ENCODE measurements at places on chromosomes 6 and 20.

DNA sequence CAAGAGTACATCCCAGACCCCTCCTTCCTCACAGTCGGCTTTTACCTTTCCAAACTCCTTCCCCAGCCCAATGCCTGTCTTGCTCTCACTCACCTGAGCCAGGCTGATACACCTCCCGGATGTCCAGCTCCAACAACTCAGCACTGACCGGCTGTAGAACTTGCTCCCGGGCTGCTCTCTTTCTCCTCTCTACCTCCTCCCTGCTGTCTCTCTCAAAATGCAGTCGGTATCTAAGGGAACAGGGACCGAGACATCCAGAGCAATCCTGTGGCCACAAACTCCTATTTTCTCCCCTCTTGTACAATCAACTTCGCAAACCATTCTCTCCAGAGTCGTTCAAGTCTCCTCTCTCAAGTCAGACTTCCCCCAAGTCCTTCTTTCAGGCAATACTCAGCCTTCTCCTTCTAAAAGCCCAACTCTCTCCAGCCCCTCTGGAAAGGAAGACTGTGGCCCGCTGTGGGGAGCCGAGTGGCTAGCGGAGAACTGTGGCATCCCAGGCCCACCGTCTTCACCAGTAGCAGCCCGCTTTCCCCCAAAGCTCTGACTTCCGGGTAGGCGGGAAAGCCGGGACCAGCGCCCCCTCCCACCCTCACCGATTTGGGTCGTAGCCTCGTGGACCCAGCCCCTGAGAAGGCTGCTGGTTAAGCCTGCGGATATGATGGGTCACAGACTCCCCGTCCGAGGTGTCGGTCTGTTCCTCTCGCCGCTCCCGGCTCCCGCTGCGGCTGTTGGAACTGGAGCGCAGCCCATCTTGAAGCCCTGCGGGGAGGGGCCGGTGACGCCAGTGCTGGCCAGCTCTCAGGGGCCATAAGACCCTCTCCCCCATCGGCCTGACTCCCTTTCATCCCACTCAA, 1.1 kb downstream of the GNL1 start:
- no peak for DNase-seq

DNA sequence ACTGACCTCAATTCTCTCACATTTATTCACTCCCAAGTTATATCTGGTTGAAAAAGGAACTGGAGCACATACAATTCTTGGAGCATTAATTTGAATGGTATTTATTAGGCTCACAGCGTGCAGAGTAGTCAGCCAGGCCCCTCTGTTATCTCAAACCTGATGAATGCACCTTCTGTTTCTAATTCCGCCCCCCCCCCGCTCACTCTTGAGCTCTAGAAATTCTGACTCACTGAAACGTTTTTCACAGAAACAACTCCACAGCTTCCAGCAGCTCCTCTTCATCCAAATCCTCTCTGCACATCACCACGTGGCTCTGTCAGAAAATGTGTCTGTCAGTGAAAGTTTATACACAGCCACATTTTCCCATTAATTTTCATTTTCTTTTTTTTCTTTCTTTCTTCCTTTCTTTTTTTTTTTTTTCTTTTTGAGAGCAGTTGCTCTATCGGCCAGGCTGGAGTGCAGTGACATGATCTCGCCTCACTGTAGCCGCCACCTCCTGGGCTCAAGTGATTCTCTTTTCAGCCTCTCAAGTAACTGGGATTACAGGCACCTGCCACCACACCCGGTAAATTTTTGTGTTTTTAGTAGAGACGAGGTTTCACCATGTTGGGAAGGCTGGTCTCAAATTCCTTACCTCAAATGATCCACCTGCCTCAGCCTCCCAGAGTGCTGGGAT, 109.4 kb downstream of the TBXT start:
- no peak for DNase-seq

GRCh38 chr20:50916257-50916656, 15.0 kb downstream of the ADNP start:
- no peak for DNase-seq

DNA sequence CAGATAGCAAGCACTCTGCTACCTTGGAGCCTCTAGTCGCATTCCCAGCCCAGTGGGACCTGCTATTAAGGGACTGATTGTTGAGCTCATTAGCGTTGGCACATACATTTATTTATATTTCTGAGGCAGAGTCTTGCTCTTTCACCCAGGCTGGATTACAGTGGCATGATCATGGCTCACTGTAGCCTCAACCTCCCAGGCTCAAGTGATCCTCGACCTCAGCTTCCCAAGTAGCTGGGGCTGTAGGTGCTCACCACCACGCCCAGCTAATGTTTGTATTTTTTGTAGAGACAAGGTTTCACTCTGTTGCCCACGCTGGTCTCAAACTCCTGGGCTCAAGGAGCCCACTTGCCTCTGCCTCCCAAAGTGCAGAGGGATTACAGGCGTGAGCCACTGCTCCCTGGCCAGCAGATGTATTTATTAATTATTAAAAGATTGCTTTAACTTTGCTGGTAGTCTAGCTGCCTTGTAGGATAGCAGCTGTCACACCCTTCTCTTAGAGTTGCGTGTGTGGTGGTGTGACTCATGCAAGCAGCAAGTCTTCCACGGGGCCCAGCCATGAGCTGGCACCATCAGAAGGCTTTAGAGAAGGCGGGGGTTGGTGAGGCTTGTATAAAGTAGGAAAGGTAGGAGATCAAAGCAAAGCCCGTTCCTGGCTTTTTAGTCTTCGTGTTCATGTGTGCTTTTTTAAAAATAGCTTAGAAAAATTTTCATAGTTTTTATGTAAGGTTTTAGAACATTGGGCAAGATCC, 16.5 kb downstream of the ACTR5 start:
- peak; percentile 54 for DNase-seq

- DNase-seq = no peak
Measured at GRCh38 chr6:39951716-39952115, 17.5 kb upstream of the MOCS1 start.

DNA sequence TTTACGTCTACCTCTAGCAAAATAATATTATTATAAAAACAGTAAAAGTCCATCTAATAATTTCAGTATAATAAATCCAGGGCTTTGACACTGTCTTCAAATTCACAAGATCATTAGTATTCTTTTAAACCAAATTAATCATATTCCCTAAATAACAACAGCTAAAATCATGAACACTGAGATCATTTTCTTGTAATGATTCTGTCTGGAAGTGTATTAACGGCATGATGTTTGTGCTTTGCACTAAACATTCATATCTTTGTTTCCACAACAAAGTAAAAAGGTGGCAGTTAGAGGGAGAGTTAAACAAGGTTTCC, 18.8 kb downstream of the HIVEP2 start:
- no peak for DNase-seq

DNA sequence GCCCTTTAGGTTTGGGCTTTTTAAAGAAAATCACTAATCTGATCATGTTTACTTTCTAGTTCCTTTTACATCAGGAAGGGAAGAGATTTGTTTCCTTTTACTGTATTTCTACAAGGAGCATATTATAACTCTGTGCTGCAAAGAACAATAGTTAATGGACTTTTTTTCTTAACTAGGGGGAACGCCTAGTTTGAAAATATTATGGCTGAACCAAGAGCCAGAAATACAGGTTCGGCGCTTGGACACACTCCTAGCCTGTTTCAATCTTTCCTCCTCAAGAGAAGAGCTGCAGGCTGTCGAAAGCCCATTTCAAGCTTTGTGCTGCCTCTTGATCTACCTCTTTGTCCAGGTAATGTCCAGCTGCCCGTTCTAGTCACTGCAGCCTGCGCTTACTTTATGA, 41.4 kb downstream of the FAM120B start:
- no peak for DNase-seq

DNA sequence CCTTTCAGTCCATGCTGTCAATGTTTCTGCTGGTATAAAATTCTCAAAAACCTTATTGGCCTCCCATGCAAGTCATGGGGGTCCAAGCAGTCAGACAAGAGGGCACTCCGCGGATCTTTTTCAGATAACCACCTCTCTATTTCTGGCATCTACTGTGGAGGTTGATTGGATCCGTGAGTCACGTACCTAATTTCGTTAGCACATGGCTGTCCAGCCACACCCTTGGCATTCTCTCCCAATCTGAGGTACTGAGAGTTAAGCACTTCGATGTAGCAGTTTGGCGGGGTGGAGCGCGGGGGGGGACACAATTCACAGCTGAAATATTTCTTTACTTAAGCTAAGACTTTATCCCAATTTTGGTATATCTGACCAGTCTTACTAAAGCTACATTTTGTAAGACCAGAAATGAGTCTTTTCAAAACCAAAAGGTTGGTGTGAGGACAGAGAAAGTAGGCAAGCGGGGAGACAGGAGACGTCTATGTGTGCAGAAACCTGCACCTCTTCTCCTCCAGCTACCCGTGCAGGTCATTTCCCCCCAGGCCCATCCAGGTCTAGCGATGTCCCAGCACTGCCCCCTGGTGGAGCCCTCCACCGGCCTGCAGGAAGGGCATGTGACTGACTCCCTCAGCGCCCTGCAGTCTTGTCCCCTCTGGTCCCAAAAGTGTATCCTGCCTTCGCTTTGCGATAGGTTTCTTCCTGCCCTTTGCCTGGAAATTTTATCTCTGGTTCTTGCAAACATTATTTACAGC, 113.1 kb downstream of the ADAT2 start:
- DNase-seq = no peak

- peak; percentile 54 for DNase-seq
Measured at GRCh38 chr20:25053255-25054031, 4.5 kb downstream of the ACSS1 start.

DNA sequence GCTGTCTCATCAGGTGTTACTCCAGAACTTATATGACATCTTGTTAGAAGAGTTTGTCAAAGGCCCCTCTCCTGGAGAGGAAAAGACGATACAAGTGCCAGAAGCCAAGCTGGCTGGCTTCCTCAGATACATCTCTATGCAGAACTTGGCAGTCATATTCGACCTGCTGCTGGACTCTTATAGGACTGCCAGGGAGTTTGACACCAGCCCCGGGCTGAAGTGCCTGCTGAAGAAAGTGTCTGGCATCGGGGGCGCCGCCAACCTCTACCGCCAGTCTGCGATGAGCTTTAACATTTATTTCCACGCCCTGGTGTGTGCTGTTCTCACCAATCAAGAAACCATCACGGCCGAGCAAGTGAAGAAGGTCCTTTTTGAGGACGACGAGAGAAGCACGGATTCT, 43.7 kb upstream of the SMIM28 start:
- no peak for DNase-seq

DNA sequence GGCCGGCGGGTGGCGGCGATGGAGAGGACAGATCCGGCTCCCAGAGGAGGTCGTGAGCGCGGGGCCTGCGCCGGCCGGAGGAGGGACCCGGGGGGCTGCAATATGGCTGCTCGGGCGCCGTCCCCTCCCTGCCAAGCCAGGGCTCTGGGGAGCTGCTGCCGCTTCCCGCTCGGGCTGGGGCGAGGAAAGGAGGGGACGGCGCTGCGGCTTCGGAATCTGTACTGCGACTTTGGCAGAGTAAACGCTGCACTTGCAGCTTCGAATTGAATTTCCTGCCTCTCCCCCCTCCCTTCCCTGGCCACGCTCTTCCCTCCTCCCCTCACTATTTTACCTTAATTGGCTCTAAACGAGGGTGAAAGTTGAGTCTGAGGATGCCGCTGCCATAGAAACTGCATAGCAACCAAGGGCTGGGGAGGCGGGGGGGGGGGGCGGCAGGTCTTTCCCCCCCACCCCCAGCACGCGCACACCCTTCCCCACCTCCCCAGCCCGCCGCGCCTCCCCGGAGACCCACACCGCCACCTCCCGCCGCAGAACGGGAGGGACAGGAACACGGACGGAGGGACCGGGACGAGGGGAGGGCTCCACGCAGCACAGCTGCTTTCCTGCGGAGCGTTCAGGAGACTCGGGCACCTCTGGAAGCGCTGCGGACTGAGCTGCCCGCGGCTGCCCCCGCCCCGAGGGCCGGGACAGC, 93.9 kb downstream of the RNASET2 start:
- DNase-seq = no peak

GRCh38 chr6:72657407-72658197, 35.7 kb downstream of the KCNQ5 start:
- no peak for DNase-seq

- no peak for DNase-seq
Measured at GRCh38 chr6:20166210-20166609, 46.1 kb downstream of the MBOAT1 start.
